Stimulated activated CD4-positive, alpha-beta T cell treated with anti-CD3 and anti-CD28 coated beads, Interleukin-15, amount 100 ng/mL, for 24 hours (primary cell): ENCODE measurements at places on chromosomes 4 and X.

- DNase-seq = peak; percentile 54
Observed at GRCh38 chrX:151359931-151360871, 36.8 kb upstream of the VMA21 start.

DNA sequence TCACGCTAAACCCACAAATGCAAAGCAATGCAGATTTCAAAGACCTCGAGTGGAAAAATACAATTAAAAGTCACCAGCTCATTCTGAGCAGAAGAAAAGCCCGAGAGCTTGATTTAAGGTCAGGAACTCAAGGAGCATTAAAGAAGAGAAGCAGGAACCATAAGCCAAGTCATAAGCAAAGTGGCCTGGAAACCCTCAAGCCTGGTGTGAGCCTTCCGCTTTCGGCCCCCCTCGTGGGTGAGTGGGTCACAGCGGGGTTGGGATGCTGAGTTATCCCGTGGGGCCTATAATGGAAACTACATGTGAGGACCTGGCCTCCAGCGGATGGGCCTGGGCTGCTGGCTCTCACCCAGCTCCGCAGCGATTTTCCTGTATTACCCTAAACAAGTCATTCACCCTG is 504.3 kb downstream of the RAB28 start:
- DNase-seq = no peak

GRCh38 chr4:42416017-42416416 is 18.7 kb downstream of the SHISA3 start:
- DNase-seq = no peak

- DNase-seq = no peak
Observed at GRCh38 chr4:53453385-53453784, 75.9 kb downstream of the FIP1L1 start.

DNA sequence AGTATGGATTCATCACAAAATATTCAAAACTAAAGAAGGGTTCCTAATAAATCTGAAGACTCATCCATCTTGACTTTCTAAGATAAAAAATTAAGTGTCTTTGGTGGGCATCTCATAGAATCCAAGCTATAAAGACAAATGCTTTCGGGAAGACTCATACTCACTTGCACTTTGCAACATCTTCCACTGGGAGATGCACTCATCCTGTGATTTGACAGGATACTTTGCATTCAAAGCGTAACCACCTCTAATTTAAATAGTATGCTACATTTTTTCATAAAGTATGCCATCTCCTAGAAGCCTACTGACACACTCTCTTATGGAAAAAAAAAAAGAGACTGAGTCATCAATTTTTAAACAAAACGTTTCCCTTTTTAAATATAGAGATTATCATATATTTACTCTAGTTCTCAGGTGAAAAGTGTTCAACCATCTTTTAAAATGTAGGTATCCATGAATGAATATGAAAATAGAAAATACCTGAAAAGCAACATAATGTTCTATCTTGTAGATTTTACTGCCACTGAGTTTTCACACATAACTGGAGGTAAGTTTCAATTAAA is 119.6 kb downstream of the KLHL13 start:
- no peak for DNase-seq

DNA sequence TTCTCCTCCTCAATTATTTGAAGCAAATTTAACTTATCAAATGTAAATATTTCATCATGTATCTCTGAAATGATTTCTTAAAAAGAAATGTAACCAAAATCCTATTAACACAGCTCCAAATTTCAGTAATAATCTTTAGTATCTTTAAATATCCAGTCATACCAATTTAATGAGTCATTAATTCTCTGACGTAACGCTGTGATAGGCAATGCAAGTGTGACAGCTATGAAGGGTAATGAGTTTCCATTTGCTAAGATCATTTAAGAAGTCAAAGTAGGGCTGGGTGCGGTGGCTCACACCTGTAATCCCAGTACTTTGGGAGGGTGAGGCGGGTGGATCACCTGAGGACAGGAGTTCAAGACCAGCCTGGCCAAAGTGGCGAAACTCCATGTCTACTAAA is 15.6 kb downstream of the RPS3A start:
- DNase-seq = no peak
